ENCODE measurements at places on chromosomes 4 and X. TPM values are rescaled to one million over a fixed set of nuclear protein-coding genes. Genes with fewer than 3 reads are reported as not detected.

DNA sequence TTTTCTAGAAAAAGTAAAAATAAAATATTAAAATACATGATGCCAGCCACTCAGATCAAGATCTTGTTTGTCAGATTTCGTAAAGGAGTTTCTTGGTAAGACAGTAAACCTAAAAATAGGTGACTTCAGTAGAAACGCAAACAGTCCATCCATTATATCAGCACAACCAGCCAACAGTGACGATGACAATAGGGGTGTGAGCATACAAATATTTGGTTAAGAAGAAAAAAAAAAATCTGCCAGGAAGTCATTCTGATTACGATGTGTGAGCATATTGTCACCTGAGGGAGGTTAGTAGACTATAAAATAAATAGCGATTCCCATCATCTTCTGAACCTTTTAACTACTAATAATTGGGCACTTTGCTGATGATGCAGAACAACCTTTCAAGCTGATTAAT is 37.6 kb downstream of the SLC7A11 start:
- no peak for DNase-seq

DNA sequence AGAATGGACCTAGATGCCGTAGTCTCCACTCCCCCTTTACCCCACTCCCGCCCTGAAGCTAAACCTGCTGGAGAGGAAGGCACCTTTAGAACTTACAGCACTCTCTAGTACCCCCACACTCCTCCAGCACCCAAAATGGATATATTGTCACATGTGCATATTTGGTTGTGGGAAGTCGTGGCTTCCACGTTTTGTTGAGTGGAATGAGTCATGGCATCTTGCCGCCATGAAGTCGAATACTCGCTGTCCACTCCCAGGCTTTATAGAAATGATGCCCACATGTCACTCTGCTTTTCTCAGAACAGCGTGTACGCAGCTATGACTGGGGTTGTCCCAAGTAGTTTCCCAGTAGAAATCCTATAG is 545 bp downstream of the ABCE1 start:
- peak; percentile 11 for DNase-seq

GRCh38 chr4:90542216-90542615 is 415.0 kb downstream of the CCSER1 start:
- DNase-seq = no peak

Gene FSTL5
- not detected for total RNA-seq

DNA sequence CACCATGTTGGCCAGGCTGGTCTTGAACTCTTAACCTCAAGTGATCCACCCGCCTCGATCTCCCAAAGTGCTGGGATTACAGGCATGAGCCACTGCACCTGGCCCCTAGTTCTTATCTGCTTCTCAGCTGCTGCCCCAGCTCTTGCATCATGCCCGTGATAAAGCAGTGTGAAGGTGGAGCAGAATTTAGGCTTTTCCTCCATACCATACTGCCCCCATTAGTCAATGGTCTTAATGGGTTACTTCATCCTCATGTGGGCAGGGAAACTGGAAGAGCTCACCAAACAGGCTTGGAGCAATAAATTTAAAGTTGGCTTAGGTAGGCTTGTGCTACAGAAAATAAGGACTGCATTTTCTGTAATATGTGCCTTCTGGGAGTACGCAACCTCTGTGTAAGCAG is 636.9 kb upstream of the BOD1L1 start:
- DNase-seq = no peak

GRCh38 chr4:105050896-105051295 is 95.8 kb upstream of the TET2 start:
- no peak for DNase-seq

- no peak for DNase-seq
These were observed 57.6 kb downstream of the PLAC1 start for GRCh38 chrX:134600714-134601113.

Gene CLDN22
- not detected for total RNA-seq

GRCh38 chrX:83469551-83469950 is 38.5 kb upstream of the POU3F4 start:
- DNase-seq = no peak

DNA sequence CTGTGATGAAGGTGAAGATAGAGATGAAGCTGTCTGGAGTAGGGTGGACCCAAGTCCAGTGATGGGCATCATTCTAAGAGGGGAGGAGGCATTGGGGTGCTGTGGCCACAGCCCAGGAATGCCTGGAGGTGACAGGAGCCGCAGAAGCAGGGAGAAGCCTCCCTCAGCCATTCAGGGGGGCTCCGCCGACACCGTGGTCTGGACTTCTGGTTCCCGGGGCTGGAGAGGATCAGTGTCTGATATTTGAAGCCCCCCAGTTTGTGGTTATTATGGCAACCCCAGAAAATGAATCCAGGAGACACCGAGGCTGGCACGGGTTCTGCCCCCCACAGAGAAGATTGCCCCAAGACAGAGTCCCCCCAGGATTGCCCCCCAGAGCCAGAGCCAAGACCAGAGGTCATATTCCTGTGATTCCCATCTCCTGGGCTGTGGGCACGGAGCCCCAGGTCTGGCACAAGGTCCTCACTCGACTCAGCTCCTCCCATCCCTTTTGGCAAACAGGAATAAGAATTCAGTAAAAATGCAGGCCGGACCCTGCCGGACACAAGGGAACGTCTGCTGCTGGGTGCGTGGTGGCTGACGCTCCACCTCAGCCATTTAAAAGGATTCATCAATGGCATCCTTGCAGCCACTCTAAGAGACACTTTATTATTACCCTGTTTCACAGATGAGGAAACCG is 116.6 kb downstream of the CPZ start:
- DNase-seq = no peak

DNA sequence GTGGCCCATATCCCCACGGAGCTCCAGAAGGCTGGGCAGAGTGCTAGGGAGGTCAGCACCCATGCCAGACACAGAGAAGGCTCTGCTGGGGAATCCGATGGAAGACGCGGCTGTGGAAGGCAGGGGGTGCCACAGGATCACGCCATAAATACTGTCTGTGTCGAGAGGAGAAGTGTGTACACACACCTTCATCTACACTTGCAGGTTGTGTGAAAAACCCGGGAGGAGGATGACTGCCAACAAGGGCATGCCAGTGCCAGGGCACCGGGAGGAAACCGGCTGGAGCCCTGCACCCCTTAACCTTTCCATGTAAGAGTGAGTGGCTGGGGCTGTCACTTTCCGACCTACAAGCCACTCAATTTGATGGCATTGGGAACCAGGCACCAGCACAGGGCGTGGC is 31.2 kb downstream of the LETM1 start:
- DNase-seq = no peak

- no peak for DNase-seq
These were observed 9.6 kb upstream of the PGRMC1 start for GRCh38 chrX:119226446-119226845.

- DNase-seq = no peak
These were observed 14.8 kb downstream of the ADGRA3 start for GRCh38 chr4:22500831-22501714.

Gene SMARCA1
- total RNA-seq = not detected

Gene IQCM
- not detected for total RNA-seq

GRCh38 chr4:15327311-15328298 is 100.2 kb upstream of the C1QTNF7 start:
- no peak for DNase-seq

- no peak for DNase-seq
These were observed 235.6 kb downstream of the STIM2 start for GRCh38 chr4:27096142-27096824.

Gene CT45A2
- not detected for total RNA-seq

Gene RRH
- not detected for total RNA-seq

GRCh38 chr4:53075162-53075785 is 213.2 kb downstream of the RASL11B start:
- DNase-seq = no peak

- DNase-seq = no peak
These were observed 2.3 kb downstream of the RFC1 start for GRCh38 chr4:39363773-39364393.

DNA sequence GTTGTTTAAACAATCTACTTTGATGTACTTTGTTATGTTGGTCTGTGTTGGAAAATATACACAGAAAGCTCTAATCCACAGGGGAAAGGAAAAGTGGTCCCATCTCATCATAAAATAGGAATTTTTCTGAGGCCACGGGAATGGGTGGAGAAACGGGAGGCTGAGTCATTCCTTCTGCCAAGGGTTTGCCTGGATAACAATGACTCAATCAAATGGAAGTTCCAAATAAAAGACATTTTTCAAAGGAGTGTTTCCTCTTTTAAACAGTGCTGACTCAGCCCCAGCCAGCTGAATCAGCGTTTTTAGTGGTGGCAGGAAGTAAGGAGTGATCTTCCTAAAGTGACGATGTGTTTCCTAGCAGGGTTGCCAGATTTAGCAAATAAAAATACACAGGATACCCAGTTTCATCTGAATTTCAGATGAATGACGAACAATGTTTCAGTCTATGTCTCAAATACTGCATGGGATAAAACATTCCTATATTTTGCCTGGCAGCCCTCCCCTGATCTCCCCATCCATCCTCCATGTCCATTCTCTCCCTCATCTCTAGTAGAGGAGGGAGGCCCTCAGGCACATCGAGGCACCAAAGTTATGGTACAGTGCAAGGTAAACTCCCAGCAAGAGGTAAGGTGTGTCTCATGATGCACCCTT is 345.4 kb upstream of the GATB start:
- DNase-seq = no peak

Gene RHOXF2B
- not detected for total RNA-seq

Gene PABPC1L2A
- not detected for total RNA-seq

DNA sequence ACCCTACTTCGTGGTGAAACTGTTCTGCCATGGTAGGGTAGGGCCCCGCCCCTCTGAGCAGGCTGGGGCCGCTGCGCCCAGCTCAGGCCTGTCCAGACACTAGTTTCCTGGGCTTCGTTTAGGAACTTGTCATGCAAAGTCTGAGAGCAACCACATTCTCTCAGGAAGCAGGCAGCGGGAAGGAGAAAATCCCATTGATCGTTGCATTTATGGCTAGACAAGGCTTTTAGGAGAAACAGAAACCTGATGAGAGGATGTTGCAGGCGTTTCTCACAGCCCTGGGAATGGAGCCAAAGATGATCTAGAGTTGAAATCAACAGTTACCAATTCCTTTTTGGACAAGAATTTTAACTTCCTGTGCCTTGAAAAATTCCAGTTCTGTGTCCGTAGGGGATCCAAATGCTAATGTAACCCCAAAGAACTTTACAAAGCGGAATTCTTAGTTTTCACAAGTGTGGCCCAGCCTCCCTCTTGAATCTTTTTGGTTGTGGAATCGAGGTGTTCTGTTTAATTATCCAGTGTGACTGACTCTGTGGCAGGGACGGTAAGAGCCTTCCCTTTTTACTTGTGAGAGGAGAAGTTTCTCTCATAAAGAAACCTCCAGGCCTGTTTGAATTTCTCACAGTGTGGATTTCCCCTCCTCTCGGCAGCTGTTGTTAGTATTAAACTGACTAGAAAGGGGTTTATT is 4.5 kb upstream of the CXCL9 start:
- DNase-seq = no peak

GRCh38 chr4:113699772-113700171 is 61.8 kb downstream of the CAMK2D start:
- DNase-seq = no peak

DNA sequence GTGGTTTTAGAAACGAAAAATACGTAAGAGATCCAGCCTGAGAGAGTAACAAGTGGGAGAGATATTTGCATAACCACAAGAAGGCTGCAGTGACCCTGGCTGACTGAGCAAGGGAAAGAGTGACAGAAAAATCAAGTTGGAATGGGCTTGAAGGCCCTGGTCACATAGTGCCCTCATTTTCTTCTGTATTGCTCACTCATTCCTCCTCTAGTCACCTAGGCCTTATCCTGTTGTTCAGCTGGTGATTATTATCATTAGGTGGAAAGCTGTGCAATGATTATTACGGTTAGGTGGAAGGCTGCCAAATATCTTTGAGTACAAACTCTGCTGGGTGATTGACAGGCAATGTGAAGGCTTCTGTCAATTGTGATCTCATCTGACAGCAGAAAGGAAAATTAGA is 2384.1 kb downstream of the PCDH7 start:
- DNase-seq = no peak

GRCh38 chrX:133346026-133346425 is 69.3 kb downstream of the GPC4 start:
- no peak for DNase-seq

GRCh38 chr4:76984788-76985211 is 35.2 kb downstream of the SEPTIN11 start:
- no peak for DNase-seq

DNA sequence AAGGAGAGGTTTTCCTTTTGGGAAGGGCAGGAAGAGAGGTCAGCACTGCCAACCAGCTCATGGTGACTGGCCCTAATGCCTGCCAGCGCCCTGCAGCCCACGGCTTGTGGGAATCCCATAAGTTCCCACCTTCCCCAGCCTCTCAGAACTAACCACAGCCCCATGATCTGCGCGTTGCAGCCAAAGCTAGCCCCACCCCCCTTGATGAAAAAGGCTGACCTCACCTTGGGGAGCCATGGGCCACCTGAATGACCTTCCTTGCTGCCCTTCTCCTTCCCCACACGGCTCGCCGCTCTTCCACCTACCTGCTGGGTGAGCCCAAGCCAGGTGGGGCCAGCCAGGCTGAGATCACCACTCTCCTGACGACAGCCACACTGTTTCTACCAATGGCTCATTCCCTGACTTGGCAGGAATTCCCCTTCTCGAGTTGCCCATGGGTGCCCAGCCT is 3.9 kb upstream of the ELF4 start:
- no peak for DNase-seq

DNA sequence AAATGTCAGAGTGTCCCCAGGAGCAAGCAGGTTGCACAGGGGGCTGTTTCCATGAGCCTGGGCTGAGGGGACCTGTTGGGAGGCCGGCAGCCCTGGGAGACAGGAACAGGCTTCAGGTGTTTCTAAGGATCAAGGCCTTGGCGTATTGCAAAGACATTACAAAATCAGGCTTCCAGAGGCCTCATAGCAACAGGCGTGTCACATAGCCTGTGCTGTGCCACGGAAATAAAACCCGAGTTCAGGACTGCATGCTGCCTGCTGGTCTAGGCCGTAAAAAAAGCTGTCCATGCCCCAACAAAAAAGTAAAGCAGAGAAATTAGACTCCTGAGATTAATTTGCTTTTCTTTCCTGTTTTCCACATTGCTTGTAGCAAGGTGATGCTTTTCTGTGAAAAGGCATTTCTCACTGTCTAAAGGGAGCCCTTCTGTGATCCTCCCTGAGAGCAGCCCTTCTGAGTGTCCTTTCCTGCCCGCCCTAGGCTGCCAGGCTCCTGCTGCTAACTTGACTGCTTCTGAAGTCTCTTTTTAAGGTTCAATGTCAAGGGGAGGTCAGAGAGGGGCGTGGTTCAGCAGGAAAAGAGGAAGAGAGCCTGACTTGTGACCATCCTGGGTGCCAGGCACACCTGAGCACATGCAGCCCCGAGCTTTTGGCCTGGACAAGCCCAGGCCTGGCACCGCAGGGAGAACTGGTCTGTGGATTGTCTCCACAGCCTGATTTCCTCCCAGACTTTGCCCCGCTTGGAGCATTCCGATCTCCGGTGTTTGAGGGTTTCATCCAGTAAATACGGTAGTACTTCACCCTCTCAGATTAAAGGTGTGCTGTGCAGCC is 21.3 kb downstream of the SHROOM2 start:
- no peak for DNase-seq

Data from T-helper 17 cell (primary cell).